Neural progenitor cell (in vitro differentiated cells): ENCODE measurements at places on chromosomes 11 and 22.

DNA sequence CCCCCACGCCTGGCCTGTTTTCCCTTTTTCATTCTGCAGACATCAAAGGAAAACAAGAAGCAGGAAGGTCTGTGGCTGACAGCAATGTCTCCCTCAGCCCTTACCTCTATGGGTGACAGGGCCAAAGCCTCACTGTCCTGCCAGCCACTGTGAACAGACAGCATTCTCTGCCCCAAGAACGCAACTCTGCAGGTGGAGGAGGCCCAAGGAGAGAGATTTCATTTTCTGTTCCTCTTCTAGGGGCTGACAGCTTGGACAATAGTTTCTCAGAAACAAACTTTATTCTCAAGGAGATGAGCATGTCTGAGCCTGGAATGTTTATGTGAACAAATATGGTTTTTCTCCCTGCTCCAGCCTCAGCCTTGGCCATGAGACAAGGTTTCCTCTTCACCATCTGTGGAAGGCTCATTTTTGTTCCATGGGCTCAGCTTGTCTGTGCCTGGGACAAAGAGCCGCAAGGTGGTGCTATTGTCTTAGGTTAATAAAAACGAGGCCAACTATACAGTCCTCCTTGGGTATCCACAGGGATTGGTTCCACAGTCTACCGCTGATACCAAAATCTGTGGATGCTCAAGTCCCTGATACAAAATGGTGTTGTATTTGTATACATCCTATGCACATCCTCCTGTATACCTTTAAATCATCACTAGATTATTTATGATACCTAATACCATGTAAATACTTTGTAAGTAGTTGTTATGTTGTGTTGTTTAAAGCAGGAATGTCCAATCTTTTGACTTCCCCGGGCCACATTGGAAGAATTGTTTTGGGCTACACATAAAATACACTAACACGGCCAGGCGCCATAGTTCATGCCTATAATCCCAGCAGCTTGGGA, 5.8 kb downstream of the PIWIL3 start:
- DNase-seq, result peak; percentile 78

DNA sequence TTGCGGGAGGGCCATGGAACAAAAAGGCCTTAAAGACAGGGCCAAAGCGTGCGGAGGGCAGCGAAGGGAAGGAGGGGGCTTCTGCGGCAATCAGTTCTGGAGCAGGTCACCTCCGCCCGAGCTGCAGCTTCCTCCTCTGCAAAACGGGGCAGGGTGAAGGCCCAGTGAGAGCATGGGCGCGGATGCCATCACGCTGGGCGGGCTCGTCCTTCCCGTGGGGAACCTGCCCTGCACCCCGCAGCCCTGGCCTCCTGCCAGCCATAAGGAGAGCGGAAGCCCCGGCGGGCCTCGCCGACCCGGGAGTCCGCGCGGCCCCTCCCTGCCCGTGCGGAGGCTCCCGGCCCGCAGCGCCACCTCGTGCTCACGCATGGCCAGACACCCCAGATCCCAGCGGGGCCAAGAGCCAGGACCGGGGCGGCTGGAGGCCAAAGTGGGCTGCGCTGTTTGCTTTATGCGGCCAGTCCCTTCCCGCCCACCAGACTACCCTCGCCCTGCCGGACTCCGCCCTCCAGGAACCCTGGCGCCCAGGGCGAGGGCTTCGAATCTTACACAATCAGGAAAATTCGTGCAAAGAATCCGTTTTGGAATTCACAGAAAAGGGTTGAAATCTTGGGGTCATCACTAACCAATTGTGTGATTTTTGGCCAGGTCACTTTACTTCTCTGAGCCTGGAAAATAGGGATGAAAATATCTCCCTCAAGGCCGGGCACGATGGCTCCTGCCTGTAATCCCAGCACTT, 16.1 kb downstream of the TSKU start:
- DNase-seq, result peak; percentile 92

GRCh38 chr11:126440792-126441514, 85.5 kb downstream of the ST3GAL4 start:
- peak; percentile 89 for DNase-seq

GRCh38 chr22:29949872-29950271, 66.9 kb downstream of the MTMR3 start:
- no peak for DNase-seq

GRCh38 chr11:12544986-12545775, 129.0 kb upstream of the TEAD1 start:
- no peak for DNase-seq

- no peak for DNase-seq
Measured at GRCh38 chr11:133977067-133977677, 20.4 kb upstream of the IGSF9B start.

DNA sequence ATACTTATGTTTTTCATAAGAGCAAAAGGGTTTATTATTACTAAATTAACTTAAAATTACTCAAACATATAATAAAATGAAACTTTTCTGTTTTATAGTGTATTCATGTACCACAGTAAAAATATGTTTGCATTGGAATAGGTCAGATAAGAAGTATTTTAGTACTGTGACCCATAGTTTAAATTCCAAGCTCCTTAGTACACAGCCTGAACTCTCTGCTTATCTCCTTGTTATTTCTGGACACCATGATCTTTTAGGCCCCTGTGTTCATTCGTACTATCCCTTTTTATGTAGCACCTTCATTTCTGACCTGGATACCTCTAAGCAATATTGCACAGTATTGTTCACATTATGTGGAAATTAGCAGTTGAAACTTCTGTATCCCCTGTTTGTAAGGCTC, 296.7 kb upstream of the SYN3 start:
- DNase-seq, result no peak

DNA sequence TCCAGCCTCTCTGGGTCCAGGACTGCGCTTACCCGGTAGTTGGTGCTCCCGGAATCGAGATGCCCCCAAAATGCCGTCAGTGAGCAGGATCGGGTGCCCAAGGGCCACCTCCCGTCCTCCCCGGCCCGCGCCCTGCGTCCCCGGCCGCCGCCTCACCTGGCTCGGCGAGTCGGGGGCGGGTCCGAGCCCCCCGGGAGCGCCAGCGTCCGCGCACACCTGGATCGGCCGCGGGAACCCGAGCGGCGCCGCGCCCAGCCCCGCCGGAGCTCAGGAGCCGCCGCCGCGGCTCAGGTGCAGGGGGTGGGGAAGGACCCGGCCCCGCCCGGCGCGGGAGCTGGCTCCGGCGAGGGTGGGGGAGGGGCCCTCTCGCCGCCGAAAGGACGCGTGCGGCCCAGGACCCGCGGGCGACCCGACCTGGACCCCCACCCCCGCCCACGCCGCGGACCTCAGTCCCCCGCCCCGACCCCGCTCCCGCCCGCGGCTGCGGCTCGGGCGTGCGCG, at the start of gene SHANK2:
Gene SHANK2 (minus strand): TSS at position 309 of the 501 bp plus-strand sequence. CDS start 105,251 bp downstream, outside the sequence.
- DNase-seq, result peak; percentile 63

GRCh38 chr11:100923555-100923954, 206.1 kb downstream of the PGR start:
- DNase-seq, result no peak

DNA sequence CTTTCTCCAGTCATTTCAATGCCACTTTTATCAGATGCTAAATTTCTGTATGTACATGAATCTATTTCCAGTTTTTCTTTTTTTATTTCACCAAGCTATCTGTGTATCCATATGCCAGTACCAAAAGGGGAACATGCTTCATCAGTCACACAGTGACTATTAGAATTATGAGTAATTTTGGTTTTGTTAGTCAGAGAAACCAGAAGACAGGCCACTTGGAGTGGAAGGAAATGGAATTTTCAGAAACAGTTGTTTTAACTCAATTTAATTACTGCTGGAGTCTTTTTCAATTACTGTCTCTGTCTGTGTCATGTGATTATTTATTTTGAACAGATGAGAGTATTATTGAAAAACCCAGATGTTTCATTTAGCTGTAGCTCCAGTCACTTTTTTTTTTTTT, 84.6 kb upstream of the ANO3 start:
- DNase-seq, result no peak

- no peak for DNase-seq
Measured at GRCh38 chr11:125679397-125679796, 1.2 kb downstream of the ACRV1 start.

DNA sequence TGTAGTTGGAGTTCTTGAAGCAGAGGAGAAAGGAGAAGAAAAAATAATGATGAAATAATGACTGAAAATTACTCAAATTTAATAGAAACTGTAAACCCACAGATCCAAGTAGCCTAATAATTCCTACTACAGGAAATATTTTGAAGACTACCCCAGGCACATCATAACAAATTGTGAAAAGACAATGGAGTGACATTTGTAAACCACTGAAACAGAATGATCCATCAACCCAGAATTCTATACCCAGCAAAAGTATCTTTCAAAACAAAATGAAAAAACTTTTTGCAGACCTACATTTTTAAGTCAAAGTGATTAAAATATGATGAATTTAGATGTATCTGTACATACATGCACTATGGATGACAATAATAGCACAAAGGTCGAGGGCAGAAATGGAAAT, 194.6 kb downstream of the TMEM135 start:
- DNase-seq, result no peak

GRCh38 chr11:112615238-112615637, 346.0 kb upstream of the NCAM1 start:
- DNase-seq, result no peak
